D341Med (cell line): ENCODE measurements at places on chromosomes 5 and 9.
A peak's percentile ranks its signal among the peaks of the same experiment; 100 is the strongest.

DNA sequence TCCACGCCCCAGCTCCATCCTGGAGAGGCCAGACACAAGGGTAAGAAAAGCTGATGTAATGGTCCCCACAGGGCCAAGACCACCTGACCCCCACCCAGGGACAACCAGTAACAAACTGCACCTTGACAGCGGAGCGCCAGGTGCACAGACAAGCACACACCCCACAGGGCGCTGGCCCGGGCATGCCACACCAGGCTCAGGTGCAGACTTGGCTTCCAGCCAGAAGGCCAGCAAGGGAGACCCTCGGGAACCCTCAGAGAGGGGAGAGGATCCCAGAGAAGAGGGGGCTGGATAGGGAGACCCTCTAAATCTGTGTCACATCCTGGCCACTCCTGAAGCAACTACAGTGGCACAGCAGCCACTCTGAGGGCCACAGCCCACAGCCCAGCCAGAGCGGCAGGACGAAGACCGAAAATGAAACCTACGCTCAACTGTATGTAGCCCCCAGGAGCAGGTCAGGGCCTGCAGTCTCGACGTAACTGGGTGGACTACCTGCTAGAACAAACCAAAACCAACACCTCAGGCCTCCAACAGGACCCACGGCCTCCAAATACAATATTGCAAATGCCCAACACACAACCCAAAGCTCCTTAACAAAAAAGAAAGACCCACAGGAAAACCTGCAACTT is 18.5 kb downstream of the CAMSAP1 start:
- no peak for DNase-seq

DNA sequence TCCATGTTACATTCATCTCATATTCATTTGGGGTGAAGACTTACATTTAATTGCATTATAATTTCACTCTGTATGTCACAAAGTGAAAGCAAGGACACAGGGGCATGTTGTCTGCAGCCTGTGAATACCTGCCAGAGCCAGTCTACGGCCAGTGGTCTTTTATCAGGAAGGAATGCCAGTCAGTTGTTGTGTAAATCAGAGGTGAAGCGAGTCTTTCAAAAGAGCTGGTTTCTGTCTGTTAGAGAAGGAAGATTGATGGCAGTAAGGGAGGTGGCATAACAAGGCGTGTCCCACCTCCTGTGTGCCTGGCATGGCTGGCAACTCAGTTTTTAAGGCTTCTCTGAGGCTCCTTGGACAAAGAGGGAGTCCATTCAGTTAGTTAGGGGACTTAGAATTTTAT is 18.1 kb upstream of the SYK start:
- no peak for DNase-seq

GRCh38 chr9:134297083-134297410 is 29.2 kb upstream of the RXRA start:
- no peak for DNase-seq

DNA sequence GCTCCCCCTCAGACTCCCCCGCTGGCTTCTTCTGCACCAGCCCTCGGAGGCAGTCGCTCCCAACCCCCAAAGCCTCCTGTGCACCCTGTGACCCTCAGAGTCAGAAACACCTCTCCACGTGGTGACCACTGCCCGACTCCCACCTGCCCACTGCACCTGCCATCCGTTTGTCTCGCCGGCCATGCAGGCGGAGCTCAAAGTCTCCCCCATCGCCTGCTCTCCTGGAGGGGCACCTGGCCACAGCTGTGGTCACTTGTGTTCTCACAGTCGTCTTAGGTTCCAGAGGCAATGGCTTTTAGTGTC is 38.2 kb downstream of the MRPL36 start:
- no peak for DNase-seq

DNA sequence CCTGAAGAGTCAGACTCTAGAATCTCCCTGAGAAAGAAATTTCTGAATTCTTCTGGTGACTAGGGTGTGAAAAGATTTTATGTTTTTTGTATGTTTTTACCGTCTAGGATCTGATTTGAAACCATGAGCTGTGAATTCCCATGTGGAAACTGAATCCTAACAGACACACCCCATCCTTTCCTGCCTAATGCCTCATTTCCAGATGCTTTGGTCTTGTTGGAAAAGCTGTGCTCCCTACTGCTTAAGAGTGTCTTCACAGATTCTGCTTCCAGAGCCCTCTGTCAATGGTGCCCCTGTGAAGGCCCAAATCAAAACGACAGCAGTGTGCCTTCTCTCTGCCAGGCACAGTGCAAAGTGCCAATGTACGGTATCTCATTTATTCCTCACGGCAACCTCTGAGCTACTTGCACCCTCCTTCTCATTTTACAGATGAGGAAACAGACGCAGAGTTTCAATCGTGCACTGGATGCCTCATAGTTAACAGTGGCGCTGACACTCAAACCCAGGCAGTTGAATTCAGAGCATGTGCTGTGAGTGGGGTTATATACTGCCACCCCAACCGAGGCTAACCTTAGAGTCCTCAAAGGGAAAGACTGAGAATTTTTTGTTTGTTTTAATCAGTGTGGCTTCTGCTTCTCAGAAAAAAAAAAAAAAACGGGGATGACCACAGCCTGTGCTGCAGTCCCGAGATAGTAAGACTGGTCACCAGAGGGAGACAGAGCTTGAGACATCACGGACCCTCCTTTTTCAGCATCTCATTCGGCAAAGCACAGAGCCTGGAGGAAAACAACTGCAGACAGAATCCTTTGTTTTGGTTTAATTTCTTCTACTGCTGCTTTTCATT is 188.4 kb downstream of the SNCAIP start:
- DNase-seq: peak; percentile 41

DNA sequence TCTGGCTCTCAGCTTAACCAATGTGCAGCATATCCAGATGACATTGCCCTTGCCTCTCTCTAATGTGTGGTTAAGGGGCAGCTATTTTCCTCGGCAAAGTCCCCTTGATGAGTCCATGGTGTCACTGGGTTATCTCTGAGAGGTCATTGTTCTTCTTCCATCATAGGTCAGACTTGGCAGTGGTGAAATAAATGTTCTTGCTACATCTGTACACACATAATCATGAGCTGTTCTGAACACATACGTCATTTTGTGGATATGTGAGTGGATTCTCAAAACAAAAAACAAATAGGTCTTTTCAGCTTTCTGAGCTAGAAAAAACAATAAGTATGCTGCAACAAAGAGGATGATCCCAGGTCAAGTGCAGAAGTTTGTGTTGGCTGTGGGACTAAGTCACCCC is 134.7 kb upstream of the PTPN3 start:
- DNase-seq: no peak

GRCh38 chr5:10563945-10564837 is at the start of gene ANKRD33B:
ANKRD33B (plus strand) TSS chr5:10564070; CDS start chr5:10564468, 398 bp downstream.
- peak; percentile 93 for DNase-seq

DNA sequence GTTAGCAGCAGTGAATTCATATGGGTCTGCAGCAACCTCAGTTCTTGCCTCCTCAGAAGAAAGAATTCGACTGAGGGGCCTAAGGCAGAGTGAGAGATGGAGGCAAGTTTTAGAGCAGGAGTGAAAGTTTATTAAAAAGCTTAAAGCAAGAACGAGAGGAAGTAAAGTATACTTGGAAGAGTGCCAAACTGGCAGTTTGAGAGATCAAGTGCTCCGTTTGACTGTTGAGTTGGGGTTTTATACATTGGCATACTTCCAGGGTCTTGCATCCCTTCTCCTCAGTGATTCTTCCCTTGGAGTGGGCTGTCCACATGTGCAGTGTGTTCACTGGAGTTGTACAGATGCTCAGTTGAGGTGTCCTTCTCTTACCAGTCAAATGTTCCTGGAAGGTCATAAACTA is 203.6 kb downstream of the SPATA31D1 start:
- no peak for DNase-seq

DNA sequence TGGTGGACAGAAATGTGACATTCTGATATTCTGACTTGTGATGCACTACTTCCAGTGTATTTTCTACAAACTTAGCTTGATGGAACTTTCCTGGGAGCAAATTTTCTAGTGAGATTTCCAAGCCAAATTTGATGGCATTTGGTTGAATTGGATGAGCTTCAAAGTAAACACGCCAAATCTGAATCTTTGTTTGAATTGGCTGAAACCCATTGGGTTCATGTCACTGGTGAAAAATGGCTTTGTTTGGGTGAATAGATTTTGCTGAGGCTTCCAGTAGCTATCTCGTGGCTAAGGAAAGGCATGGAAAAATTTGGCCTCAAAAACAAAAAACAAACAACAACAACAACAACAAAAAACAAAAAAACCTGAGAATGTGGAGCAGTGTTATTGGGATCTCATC is 271.1 kb upstream of the RPS23 start:
- no peak for DNase-seq

DNA sequence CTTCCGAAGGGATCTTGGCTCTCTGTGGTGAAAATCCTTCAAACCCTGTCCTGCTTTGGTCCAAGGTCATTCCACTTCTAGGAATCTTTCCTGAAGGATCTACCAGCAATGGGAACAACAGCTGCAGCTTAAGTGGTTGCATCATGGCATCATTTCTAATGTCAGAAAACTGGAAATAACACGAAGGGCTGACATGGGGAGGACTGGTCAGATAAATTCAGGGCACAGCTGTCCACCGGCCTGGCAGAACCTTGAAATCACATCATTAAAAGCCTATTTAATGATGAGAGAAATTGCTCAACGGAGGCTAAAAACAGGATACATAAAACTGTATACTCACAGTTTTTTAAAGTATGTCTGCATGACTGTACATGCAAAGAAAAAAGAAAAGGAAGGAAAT is 28.3 kb downstream of the OLFML2A start:
- DNase-seq: no peak

DNA sequence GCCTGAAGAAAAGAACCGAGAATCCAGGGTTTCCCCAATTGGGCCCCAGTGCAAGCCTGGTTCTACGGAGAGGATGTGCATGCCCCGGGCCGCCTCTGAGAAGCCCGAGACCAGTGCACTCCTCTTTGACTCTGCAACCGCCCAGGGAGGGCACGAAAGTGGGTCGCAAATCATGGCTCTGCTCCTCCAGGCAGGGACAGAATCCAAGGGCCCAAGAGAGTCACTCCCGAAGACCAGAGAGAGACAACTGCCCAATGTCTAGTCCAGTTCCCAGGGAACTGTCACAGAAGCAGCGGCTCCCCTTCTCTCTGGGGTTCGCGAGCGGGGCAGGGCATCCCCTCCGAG is 107.8 kb downstream of the PSD2 start:
- no peak for DNase-seq

GRCh38 chr5:39892708-39893107 is 467.9 kb upstream of the DAB2 start:
- no peak for DNase-seq

- no peak for DNase-seq
Observed at GRCh38 chr5:1554410-1554967, 30.7 kb upstream of the LPCAT1 start.

DNA sequence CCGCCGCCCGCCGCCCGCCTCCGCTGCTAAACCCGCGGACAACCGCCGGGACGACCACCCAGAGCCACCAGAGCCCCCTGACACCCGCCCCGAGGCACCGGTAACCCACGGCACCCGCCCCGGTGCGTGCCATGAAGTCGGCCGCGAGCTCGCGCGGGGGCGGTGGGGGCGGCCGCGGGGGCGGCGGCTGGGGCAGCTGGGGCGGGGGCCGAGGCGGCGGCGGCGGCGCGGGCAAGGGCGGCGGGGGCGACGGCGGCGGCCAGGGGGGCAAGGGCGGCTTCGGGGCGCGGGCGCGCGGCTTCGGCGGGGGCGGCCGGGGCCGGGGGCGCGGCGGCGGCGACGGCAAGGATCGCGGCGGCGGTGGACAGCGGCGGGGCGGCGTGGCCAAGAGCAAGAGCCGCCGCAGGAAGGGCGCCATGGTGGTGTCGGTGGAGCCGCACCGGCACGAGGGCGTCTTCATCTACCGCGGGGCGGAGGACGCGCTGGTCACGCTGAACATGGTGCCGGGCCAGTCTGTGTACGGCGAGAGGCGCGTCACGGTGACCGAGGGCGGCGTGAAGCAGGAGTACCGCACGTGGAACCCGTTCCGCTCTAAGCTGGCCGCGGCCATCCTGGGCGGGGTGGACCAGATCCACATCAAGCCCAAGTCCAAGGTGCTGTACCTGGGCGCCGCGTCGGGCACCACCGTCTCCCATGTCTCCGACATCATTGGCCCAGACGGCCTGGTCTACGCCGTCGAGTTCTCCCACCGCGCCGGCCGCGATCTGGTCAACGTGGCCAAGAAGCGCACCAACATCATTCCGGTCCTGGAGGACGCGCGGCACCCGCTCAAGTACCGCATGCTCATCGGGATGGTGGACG is 499 bp downstream of the FBLL1 start:
- peak; percentile 60 for DNase-seq

DNA sequence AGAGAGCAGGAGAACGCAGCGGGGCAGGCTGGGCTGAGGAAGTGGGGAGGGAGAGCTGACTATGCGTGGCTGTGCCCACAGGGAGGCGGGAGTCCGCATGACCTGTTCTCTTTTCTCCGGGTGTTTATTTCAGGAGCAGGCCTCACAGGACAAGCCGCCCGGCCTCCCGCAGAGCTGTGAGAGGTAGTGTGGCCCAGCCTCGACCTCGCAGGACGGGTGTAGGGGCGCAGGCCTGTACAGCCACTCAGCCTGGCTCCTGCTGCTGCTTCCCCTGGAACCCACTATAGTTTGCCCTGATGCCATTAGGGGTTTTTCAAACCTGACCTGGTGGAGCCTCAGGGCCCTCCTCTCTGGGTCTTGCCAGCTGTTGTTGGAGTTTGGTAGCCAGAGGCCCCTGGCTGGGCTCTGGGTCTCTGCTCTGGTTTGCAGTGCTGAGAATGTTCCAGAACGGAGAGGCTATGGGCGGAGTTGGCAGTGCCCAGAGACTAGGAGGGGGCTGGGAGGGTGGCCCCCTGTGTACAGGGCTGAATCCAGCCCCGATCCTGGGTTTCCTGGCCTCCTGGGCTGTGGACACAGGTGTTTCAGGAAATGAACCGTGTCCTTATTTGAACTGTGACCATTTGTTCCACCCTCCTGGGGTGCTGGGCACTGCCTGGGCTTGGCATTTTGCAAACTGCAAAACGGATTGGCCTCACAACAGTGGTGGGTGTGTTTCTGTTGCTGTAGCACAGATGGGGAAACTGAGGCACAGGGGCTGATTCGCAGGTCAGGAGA is 78.8 kb downstream of the WNK2 start:
- DNase-seq: peak; percentile 16

GRCh38 chr5:127814588-127814973 is 111.4 kb downstream of the CCDC192 start:
- no peak for DNase-seq

DNA sequence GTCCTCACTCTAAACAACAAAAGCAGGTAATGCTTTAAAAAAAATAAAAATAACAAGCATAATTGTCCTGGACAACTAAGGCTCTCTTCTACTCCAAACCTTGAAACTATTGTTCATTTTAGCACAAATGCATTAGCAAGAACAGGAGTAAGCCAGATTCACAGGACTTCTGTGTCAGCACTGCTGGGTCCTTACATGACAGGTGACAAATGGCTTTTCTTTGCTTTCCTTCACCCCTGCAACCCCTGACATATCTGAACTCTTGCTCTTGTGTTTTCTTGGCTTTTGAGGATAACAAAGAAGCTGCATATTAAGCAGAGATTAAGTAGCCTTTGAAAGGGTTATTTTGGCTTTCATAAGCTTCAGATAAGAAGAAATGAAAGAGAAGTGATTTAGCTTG is 71.1 kb downstream of the ZNF474 start:
- no peak for DNase-seq
